A549 treated with Mapracorat at 1 μM for 4 hours (cell line): ENCODE measurements at places on chromosomes 6 and 20. TPM values are rescaled to one million over a fixed set of nuclear protein-coding genes. Genes with fewer than 3 reads are reported as not detected.

TRPC4AP gene
- 50.6 to 63.3 TPM (median 59.3 TPM) in 5 replicates for total RNA-seq

SLC17A4 gene
- total RNA-seq = not detected in 5 replicates

BTN1A1 gene
- not detected in 5 replicates for total RNA-seq

PGC gene
- not detected in 5 replicates for total RNA-seq

ZNF334 gene
- not detected in 5 replicates for total RNA-seq

NUP43 gene
- 12.3 to 15.6 TPM (median 14.4 TPM) in 5 replicates for total RNA-seq

BMP6 gene
- 15.1 to 21.5 TPM (median 19.6 TPM) in 5 replicates for total RNA-seq

NKX2-2 gene
- total RNA-seq = not detected in 5 replicates

RPS6KA2 gene
- 0.06 to 0.33 TPM (median 0.26 TPM) in 5 replicates for total RNA-seq

HLA-E gene
- 56.4 to 67.3 TPM (median 59.7 TPM) in 5 replicates for total RNA-seq

TDRD6 gene
- total RNA-seq = not detected in 5 replicates

CNKSR3 gene
- 6.1 to 7.8 TPM (median 7.4 TPM) in 5 replicates for total RNA-seq

HSP90AB1 gene
- 1,081 to 1,335 TPM (median 1,155 TPM) in 5 replicates for total RNA-seq

TENT5A gene
- total RNA-seq = 0.68 to 1.4 TPM (median 1.0 TPM) in 5 replicates

OVOL2 gene
- total RNA-seq = 0.25 to 0.33 TPM (median 0.26 TPM) in 3 of 5 replicates, not detected in the others

AIF1 gene
- total RNA-seq = not detected in 5 replicates

CALHM5 gene
- total RNA-seq = 0.05 to 0.09 TPM (median 0.07 TPM) in 5 replicates

TXNDC5 gene
- 117 to 149 TPM (median 140 TPM) in 5 replicates for total RNA-seq

SLC22A16 gene
- not detected in 5 replicates for total RNA-seq

PLAGL2 gene
- total RNA-seq = 14.7 to 16.4 TPM (median 15.1 TPM) in 5 replicates

PAK5 gene
- total RNA-seq = not detected in 5 replicates

ID4 gene
- total RNA-seq = 0.71 to 1.3 TPM (median 0.85 TPM) in 5 replicates

SLC22A2 gene
- 0.10 to 0.15 TPM (median 0.12 TPM) in 3 of 5 replicates, not detected in the others for total RNA-seq

IL17A gene
- not detected in 5 replicates for total RNA-seq

CALHM4 gene
- total RNA-seq = not detected in 5 replicates

SMLR1 gene
- total RNA-seq = not detected in 5 replicates

TMX4 gene
- total RNA-seq = 13.9 to 16.2 TPM (median 15.7 TPM) in 5 replicates

RXRB gene
- total RNA-seq = 16.8 to 21.8 TPM (median 19.3 TPM) in 5 replicates

MEI4 gene
- not detected in 5 replicates for total RNA-seq

SCGN gene
- 0.12 to 0.37 TPM (median 0.31 TPM) in 4 of 5 replicates, not detected in the other for total RNA-seq

PRPH2 gene
- total RNA-seq = not detected in 5 replicates

SMOC2 gene
- total RNA-seq = not detected in 5 replicates

TTBK1 gene
- 0.02 to 0.07 TPM (median 0.04 TPM) in 5 replicates for total RNA-seq

BTNL2 gene
- not detected in 5 replicates for total RNA-seq

ETV7 gene
- 0.10 to 0.26 TPM (median 0.15 TPM) in 4 of 5 replicates, not detected in the other for total RNA-seq

BPI gene
- total RNA-seq = not detected in 5 replicates

C20orf144 gene
- 0.07 to 0.13 TPM (median 0.08 TPM) in 4 of 5 replicates, not detected in the other for total RNA-seq

UQCC2 gene
- total RNA-seq = 83.6 to 118 TPM (median 99.3 TPM) in 5 replicates

FAM217B gene
- 4.9 to 7.7 TPM (median 5.9 TPM) in 5 replicates for total RNA-seq

EYS gene
- 0.02 to 0.18 TPM (median 0.15 TPM) in 3 of 5 replicates, not detected in the others for total RNA-seq

CLDN20 gene
- total RNA-seq = not detected in 5 replicates

ANKRD66 gene
- total RNA-seq = not detected in 5 replicates
